A172 (cell line): ENCODE measurements at places on chromosomes 2 and 18. TPM values are rescaled to one million over a fixed set of nuclear protein-coding genes. Genes with fewer than 3 reads are reported as not detected.

The KCNIP3 gene
- 3.8 and 7.3 TPM in 2 replicates for total RNA-seq

The MEMO1 gene
- total RNA-seq, result 79.9 and 94.7 TPM in 2 replicates

The CFAP65 gene
- total RNA-seq, result 0.26 and 0.55 TPM in 2 replicates

The TTN gene
- 0.02 TPM in 1 of 2 replicates, not detected in the other for total RNA-seq

The MOGAT1 gene
- not detected in 2 replicates for total RNA-seq

The ABCG5 gene
- total RNA-seq, result not detected in 2 replicates

The CPS1 gene
- total RNA-seq, result 28.8 and 50.7 TPM in 2 replicates

The RTP5 gene
- total RNA-seq, result not detected in 2 replicates

The MROH2A gene
- 0.48 TPM in 1 of 2 replicates, not detected in the other for total RNA-seq

The ANKMY1 gene
- 8.0 and 8.9 TPM in 2 replicates for total RNA-seq

The CD28 gene
- total RNA-seq, result 0.19 TPM in 1 of 2 replicates, not detected in the other

The IL1B gene
- total RNA-seq, result 0.19 TPM in 1 of 2 replicates, not detected in the other

The TFPI gene
- total RNA-seq, result 166 and 226 TPM in 2 replicates

The MYO7B gene
- 1.6 and 6.1 TPM in 2 replicates for total RNA-seq

The CIB4 gene
- total RNA-seq, result not detected in 2 replicates

The TGFA gene
- 0.31 and 1.0 TPM in 2 replicates for total RNA-seq

The RBBP8 gene
- 63.4 and 95.1 TPM in 2 replicates for total RNA-seq
